ENCODE measurements at places on chromosomes 2 and 18. TPM values are rescaled to one million over a fixed set of nuclear protein-coding genes. Genes with fewer than 3 reads are reported as not detected.

Gene NUP35
- 9.8 TPM for total RNA-seq

Gene GDF7
- total RNA-seq = 3.6 TPM

Gene RAB17
- total RNA-seq = 2.0 TPM

- no peak for DNase-seq
Observed at GRCh38 chr18:70260683-70261082, 28.2 kb upstream of the SOCS6 start.

DNA sequence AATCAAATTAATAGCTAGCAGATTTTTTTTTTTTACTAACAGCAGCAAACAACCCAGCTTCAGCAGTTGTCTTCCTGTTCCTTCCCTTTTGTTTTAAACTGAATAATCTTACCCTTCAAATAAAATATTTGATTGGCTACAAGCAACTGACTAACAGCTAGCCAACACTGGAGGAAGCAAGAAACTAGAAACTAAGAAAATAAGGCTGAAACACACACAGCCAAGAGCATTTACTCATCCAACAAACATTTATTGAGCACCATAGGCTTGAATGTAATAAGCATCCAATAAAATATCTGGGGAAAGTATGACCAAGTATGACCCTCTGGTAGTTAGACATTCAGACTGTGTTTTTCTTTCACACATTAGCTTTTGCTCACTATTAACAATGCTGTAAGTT, 189.2 kb downstream of the CD226 start:
- no peak for DNase-seq

DNA sequence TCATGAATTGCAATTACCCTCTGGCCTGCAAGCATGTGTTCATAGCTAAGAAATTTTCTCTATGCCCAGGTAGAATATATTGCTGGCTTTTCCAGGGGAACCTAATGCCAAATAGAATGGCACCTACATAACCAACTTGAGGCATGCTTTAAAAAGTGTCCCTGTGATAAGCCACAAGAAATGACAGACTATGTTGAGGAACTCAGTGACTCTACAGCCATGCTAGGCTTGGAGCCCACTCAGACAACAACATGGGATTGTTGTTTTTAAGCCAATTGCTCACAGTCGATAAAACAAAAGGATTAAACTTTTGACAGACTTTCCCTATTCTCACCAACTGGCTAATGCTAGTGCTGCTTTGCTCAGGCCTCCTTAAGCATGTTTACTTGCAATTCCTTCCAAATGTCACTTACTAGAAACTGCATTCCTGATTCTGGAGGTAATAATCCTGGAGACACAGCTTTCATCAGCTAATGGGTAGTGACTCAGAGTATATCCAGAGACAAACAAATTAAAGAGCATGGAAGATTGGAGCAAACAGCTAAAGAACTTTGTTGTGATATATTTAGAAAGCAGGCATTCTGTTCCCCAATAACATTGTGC, 249.0 kb downstream of the SLC8A1 start:
- no peak for DNase-seq

DNA sequence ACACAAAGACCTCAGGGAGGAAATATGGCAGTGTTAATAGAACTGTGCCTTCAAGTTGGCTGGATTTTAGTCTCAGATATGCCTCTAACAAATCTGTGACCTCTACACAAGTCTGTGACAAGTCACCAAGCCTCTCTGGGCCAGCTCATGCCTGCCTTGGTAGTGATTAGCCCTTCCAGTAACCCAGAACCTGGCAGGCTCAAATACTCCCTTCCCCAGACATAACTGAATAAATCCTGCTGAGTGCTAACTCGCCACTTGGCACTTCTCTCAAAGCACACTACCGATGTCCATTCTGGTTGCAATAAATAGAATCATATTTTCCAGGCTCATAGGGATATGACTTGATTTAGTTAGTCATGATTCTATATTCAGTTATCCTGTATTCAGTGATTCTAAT, 15.3 kb upstream of the THSD7B start:
- DNase-seq = no peak

Gene MEP1B
- not detected for total RNA-seq

DNA sequence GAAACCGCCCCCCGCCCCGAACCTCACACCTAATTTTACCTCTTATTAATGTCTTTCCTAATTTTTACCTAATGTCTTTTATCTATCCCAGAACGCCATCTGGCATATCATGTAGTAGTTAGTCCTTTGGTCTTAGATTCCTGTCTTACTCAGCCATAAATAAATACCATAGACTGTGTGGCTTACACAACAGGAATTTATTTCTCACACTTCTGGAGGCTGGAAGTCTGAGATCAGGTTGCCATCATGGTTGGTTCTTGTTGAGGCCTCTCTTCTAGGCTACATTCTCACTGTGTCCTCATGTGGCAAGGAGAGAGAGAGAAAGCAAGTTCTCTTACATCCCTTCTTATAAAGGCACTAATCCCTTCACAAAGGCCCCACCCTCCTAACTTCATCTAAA, 46.8 kb downstream of the RHBDD1 start:
- DNase-seq = no peak

Gene DSG1
- not detected for total RNA-seq

- DNase-seq = no peak
Observed at GRCh38 chr2:209817844-209818271, 46.2 kb downstream of the UNC80 start.

Gene ZC3H6
- 17.0 TPM for total RNA-seq

DNA sequence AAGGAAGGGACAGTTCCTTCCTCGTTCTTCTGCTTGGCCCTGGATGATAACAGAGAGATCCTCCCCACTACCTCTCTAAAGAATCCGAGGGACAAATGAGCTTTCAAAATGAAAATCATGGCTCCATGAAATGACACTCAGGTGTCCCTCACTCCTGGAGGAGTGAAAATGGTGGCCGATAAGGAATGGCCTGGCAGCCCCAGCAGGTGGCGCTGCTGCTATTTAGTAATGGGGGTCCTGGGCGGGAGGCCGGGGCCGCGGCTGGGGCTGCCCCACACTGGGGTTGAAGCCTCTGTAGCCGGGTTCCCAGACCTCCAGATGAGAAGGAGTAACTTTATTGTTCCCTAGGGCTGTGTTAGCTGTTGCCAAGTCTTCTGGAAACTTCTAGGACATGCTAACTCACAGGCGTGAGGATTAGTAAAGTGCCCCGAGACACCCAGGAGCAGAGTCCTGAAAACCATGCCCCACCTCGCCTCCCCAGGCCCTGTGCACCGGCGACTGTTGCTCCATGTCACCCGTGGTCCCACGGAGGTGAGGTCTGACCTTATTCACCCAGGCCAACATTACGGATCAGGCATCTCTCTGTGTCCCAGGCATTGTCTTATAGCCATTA, 138.0 kb downstream of the CTIF start:
- peak; percentile 94 for DNase-seq

DNA sequence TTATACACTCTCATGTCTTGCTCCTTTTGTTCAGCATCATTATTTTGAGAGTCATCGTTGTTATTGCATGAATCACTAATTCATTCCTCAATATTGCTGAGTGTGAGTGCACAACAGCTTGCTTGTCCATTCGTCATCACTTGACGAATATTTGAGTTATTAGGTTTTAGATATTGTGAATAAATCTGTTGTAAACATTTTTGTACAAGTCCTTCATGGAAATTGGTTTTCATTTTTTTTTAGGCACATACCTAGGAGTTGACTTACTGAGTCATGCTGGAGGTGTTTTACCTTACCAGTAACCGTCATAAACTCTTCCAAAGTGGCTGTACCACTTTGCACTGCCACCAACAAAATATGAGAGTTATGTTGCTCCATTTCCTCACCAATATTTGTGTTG, 84.2 kb upstream of the NCK2 start:
- no peak for DNase-seq

GRCh38 chr2:128373451-128374000, 54.9 kb upstream of the HS6ST1 start:
- DNase-seq = peak; percentile 43

GRCh38 chr2:130963196-130963848, 126.6 kb downstream of the ARHGEF4 start:
- DNase-seq = no peak

GRCh38 chr2:200741468-200742202, 70.1 kb upstream of the BZW1 start:
- DNase-seq = peak; percentile 69

GRCh38 chr18:9081940-9082339, 20.6 kb upstream of the NDUFV2 start:
- no peak for DNase-seq
